HTR-8/SVneo (cell line): ENCODE measurements at places on chromosomes 13 and 19.

GRCh38 chr19:20276011-20276731 lies 109.2 kb downstream of the ZNF486 start:
- no peak for DNase-seq

GRCh38 chr13:27774169-27774568 lies 18.1 kb upstream of the GSX1 start:
- DNase-seq, result no peak

- DNase-seq, result no peak
These were observed 4.8 kb upstream of the FBXL3 start for GRCh38 chr13:77031656-77032243.

DNA sequence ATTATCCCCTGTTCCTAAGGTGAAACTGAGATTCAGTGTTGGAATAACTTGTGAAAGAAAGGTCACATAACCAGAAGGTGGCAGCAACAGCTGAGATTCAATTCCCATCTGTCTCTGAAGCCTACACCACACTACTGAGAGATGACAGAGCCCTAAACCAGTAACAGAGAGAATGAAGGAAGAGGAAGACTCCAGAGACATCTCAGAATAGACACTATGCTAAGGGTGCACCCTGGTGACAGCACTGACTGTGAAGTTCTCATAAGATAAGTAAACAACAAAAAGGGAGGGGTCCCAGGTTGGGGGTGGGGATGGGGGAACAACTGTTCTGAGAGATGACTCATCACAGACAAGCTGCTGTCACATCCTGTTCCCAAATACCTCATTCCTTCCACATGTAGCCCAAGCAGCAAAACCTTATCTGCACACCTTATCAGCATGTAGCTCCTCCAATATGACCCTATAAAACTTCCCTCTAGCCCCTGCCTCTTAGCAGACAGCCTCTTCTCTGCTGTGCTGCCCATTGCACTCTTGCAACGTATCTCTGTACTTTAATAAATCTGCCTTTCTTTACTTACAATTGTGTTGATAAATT lies 46.5 kb downstream of the UTP14C start:
- peak; percentile 14 for DNase-seq

DNA sequence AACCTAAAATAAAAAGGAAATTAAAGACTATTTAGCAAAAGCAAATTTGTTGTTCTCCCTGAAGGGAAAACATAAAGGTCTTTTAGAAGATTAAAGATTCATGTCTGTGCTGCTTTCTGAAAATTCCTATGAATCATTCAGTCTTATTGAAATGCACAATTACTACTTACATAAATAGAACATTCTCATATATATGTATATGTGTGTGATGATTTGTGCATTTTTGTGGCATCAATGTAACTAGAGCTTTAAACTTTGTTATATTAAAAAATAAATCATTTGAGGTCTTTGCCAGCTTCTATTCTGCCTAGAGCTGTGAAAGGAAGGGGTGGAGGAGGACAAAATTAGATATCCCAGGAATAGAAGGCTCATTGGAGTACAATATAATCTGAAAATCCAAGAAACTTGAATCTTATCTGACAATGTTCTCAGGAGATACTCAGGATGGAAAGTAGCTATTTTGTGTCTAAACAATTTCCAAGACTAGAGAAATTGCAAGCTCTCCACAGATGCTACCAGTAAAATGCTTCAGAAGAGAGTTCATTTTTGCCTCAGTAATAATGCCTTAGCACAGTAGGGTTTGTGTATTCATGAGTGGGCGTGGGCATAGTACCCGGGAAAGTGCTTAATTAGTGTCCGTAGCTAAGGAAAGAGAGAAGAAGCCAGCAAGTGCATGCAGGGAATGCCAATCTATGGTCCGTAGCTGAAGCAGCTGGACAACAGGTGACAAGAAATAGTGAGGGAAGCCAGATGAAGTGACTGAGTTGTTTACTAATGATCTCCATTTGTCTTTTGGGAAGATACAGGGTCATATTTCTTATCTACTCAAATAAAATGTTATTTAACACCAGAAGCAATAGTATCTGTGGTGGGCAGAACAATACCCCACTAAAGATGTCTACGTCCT lies 395.5 kb upstream of the NBEA start:
- DNase-seq, result no peak

- DNase-seq, result no peak
These were observed 321.7 kb downstream of the SUCLA2 start for GRCh38 chr13:47679401-47679800.

DNA sequence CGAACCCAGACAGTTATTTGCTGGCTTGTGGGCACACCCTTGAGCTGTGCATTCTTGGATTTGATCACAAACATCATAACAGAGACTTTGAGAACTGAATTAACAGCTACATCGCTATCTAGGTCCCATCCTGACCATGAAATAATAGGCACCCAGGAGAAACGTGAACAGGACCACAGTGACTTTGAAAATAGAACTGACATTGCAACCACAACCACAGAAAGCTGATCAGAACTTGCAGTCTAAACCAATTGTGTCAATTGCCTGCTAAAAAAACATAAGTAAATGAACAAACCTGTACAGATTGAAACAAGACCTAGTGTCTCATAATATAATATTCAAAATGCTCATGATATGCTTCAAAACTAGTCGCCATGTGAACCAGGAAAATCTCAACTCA lies 18.3 kb upstream of the KATNAL1 start:
- DNase-seq, result no peak

DNA sequence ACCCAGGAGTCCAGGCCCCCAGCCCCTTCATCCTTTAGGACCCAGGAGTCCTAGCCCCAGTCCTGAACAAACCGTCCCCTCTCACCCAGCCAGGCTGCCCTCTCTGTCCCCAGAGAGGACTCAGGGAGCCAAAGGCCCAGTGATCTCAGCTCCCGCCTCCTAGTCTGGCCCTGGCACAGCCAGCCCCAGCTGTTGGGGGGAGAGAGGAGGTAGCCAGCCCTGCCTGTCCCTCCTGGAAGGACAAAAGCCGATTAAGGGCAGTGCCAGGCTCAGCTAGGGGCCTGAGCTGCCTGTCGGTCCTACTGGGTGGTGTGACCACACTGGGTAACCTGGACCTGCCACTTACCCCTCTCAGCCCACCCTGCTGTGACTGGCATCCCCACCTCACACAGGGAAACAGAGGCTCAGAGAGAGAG lies 14.5 kb downstream of the LIPE start:
- no peak for DNase-seq

GRCh38 chr13:95546919-95547318 lies 5.6 kb upstream of the CLDN10 start:
- DNase-seq, result no peak

DNA sequence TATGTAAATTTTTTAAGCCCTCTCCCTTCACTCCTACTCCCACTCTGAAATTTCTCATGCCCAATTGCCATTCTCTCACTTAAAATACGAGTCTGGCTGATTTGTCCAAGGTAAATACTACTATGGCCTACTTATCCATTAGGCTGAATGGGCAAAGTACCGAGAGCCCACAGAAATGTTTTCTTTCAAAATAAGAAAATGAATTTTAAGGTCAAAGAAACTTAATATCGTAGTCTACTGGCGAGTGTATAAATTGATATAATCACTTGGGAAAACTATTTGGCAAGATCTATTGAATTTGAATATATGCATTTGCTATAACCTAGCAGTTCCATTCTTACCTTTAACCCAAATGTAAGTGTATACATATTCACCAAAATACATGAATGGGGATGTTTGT lies 32.7 kb downstream of the ZNF45 start:
- no peak for DNase-seq

- no peak for DNase-seq
These were observed 177.2 kb downstream of the STK24 start for GRCh38 chr13:98399756-98400155.

DNA sequence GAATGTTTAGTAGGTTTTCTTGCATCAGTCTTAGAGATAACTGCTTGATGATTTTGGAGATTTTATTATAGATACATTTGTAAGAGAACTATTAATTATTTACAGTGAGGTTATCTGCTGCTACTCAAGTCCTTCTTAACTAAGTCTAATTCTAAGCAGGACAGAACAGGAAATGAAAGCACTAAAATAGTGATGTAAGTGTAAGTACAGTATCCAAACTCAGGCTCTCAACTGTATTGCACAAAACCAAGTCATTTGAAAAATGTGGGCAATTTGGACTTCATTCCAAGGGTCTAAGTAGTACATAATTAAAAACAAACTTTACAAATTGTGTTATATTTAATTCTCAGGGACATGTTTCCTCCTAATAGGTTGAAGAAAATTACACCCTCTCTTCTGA lies 417.1 kb downstream of the ITGBL1 start:
- DNase-seq, result no peak

DNA sequence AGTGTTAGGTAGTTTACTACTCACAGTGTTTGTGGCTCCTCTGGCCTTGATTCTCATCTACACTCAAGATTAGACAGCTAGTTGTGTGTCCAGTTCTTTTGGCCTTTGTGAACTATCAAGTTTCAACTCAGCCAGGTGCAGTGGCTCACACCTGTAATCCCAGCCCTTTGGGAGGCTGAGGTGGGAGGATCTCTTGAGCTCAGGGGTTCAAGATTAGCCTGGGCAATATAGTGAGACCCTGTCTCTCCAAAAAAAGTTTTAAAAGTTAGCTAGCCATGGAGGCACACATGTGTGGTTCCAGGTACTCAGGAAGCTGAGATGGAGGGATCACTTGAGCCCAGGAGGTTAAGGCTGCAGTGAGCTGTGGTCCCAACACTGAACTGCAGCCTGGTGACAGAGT lies 16.1 kb downstream of the ZNF226 start:
- DNase-seq, result no peak

DNA sequence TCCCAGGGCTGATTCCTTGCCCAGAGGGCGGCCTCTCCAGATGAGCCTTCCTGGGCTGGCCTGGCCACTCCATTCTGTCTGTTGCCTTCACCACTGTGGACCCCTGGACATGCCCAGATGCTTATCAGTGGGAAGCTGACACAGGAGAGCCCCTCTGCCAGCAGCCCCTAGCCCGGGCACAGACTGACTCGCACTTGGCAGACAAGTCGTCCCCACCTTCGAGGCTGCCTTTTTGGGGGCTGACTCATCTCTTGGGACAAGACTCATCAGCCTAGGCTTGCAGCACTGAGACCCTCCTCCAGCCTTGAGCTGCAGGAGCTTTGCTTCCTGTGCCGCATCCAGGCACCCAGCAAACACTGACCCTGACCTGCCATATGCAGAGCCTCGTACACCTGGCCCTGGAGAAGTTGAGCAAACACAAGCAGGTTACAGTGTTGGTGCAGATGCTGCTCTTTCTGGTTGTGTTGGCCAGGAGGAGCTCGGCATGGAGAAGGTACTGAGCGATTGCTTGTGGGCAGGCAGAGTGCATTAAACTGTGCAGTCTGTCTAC lies 8.1 kb downstream of the CHST8 start:
- no peak for DNase-seq

GRCh38 chr19:29092712-29093552 lies 120.0 kb downstream of the UQCRFS1 start:
- DNase-seq, result no peak

DNA sequence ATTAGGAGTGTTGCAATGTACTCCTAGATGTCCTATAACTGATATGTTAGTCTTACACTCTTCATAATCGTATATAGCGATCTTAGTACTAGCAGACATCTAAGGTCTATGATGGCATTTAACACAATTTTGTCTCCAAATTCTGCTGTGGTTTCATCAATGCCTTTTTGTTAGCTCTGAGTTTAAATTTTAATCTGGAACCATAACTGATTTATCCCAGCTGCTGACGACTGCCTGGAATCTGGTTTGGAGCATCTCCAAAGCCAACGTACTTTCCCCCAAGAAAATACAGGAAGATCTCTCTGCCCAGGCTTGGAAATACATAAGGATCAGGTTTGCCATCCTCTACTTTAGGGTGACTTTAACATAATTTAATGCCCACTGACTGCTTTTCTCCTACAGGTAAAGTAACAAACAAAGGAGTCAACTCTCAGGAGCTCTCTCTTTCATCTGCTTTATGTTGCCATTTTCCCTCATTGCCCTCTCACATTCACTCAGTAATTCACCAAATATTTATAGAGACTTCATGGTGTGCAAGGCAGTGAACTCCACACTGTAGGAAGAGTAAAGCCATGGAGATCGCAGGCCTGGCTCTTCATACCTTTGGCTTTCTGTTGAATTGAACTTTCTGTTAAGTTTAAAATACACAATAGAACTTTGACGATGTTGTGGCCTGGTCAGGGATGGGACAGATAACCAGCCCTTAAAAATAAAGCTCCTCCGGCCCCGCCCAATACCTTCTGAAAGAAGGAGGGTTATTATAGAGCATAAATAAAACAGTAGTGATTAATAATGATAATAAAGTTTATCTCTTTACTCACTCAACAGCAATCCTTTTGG lies 23.3 kb upstream of the SPART start:
- no peak for DNase-seq

GRCh38 chr19:13834244-13835069 lies 39.2 kb downstream of the ZSWIM4 start:
- DNase-seq, result no peak

DNA sequence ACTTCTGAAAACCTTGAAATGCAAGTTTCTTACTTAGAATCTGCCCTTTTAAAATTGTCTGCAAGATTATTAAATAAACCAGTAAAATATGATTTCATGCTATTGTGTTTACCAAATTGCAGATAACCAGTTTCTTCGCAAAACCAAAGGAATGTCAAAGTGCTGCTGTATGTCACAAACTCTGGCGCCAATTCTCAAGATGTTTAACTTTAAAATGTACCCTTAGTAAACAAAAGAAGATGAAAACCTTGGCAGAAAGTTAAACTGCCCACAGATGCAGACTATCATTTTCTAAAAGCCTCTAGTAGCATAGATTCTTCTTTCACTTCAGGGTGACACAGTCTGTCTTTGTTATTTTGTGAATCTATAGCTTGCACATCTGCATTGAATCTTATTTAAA lies 189.2 kb downstream of the SLITRK6 start:
- DNase-seq, result no peak

DNA sequence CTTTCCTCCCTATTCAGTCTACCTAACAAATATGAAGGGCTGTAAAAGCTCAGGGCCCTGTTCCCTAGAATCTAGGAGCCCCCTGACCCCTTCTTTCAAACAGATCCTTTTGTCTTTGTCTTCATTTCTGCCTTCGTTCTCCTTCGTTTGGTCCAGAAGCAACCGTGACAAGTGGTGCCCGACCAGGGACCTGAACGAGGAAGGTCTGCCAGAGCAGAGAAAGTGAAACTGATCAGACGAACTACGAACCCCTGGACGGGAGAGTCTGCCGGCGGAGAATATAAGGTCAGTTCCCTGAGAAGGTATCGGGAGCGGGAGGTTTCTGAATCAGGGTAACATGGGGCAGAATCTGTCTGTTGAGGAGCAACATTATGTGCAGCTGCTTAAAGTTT lies 751 bp downstream of the ERVK3-1 start:
- DNase-seq, result no peak

DNA sequence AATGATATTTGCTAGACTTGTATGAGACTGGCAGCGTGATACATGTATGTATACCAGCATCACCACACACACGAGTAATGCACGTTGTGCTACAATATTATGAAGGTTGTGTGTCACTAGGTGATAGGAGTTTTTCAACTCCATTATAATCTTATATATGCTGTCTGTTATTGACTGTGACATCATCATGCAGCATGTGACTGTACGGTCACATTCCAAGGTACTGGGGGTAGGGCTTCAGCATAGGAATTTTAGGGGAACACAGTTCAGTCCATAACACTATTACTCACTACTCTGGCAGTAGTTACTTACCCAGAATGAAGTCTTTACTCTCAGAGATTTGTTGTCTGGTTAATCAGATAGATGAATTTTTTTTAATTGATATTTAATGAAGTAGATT lies 91.1 kb downstream of the CDK8 start:
- DNase-seq, result no peak

GRCh38 chr19:46014941-46015686 lies 7.7 kb downstream of the PGLYRP1 start:
- DNase-seq, result no peak

- no peak for DNase-seq
These were observed 665.7 kb upstream of the SLC10A2 start for GRCh38 chr13:103731959-103732358.
